ENCODE measurements at places on chromosomes 4 and X. TPM values are rescaled to one million over a fixed set of nuclear protein-coding genes. Genes with fewer than 3 reads are reported as not detected.

DNA sequence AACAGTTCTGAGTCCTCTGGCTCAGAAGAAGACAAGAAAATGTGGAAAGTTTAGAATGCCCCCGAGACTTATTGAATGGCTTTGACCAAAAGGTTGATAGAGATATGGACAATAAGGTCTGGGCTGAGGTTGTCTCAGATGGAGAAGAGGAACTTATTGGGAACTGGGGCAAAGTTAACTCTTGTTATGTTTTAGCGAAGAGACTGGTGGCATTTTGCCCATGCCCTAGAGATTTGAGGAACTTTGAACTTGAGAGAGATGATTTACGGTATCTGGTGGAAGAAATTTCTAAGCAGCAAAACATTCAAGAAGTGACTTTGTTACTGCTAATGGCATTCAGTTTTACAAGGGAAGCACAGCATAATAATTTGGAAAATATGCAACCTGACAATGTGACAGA lies 1549.3 kb upstream of the ADGRL3 start:
- no peak for DNase-seq

GRCh38 chr4:94446386-94446785 lies 5.4 kb upstream of the PDLIM5 start:
- DNase-seq = no peak

- no peak for DNase-seq
These were observed 24.5 kb downstream of the GIMD1 start for GRCh38 chr4:106343865-106344646.

- no peak for DNase-seq
These were observed 1925.5 kb downstream of the ARAP2 start for GRCh38 chr4:34318773-34319172.

- DNase-seq = no peak
These were observed 30.6 kb downstream of the USP46 start for GRCh38 chr4:52628543-52628942.

DNA sequence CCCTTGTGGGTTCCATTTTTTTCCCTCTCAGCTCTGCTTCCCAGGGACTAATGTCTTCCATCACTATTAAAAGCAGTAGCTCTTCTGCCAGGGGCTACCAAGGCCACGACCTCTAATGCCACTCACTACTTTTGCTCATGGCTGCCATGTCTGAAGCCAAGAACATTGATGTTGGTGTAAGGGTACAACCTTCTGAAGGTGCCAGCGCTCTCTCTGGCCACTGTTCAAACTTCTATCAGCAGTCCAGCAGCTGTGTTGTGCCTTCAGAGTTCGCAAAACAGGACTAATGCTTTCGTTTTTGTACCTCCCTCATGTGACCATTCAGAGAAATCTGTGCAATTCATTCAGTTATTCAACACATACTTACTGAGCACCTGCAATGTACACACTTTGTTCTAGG lies 121.5 kb upstream of the ENPEP start:
- no peak for DNase-seq

GRCh38 chr4:7299010-7299907 lies 106.9 kb downstream of the SORCS2 start:
- DNase-seq = no peak

DNA sequence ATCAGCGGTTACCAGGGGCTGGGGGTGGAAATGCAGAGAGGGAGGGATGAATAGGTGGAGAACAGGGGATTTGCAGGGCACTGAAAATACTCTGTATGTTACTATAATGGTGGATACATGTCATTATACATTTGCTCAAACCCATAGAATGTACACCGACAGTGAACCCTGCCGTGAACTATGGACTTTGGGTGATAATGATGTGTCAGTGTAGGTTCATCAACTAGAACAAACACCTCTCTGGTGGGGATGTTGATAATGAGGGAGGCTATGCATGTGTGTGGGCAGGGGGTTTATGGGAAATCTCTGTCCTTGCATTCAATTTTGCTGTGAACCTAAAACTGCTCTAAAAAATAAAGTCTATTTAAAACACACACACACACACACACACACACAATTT lies 11.5 kb downstream of the HPSE start:
- DNase-seq = no peak

DNA sequence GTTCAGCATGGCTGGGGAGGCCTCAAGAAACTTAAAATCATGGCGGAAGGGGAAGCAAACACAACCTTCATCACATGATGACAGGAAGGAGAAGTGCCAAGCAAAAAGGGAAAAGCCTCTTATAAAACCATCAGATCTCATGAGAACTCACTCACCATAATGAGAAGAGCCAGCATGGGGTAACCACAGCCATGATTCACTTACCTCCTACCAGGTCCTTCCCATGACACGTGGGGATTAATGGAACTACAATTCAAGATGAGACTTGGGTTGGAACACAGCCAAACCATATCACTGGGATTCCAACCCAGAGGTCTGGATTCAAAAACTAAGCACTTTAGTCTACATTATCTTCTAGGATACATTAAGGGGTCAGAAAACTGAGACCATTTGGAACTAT lies 609.6 kb upstream of the SPANXN1 start:
- no peak for DNase-seq

DNA sequence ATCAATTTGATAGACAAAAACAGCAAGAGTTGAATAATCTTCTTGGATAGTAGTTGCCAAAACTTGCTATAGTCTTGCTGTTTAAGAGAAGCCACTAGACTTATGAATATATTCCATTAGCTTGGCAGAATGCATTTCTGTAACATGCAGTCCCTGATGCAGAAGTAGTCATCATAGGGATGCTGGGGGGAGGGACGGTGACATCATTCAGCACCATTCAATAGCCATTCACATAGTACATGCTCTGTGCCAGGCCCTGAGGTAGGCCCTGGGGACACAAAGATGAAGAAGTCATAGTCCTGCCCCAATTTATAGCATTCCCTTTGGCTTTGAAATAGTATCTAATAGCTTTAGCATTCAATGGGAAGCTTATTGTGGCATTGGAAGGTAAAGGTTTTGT lies 185.5 kb upstream of the AFF2 start:
- DNase-seq = no peak

GRCh38 chr4:185344743-185345538 lies 50.8 kb downstream of the LRP2BP start:
- DNase-seq = no peak

- DNase-seq = no peak
These were observed 77.0 kb upstream of the ARMCX2 start for GRCh38 chrX:101736651-101737050.

- DNase-seq = no peak
These were observed 162.5 kb downstream of the PRDM5 start for GRCh38 chr4:120760047-120760446.

GRCh38 chr4:82677327-82677726 lies 115.5 kb upstream of the TMEM150C start:
- peak; percentile 49 for DNase-seq

DNA sequence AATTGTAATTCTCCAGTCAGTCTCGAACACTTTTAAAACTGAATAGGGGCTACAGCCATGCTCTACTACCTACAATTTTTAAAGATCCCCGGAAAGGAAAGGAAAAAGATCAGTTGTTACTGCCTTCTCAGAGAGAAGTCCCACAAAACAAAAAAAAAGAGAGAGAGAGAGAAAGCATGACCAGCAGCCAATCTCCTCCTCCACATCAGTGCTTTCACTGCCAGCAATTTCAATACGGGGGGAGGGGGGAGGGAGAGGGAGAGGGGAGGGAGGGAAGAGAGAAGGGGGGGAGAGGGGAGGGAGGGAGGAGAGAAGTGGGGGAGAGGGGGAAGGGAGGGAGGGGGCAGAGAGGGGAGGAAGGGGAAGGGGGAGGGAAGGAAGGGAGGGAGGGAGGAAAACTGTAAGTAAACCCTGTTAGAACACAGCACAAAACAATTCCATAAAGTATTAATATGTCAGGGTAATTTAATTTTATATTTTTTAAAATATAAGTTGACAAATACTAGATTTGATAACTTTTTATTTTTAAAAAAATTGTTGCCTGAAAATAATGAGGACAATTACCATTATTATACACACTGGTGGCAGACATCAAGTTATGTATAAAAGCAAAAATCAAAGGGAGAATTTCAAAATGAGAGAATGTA lies 108.0 kb downstream of the LRBA start:
- DNase-seq = no peak

DNA sequence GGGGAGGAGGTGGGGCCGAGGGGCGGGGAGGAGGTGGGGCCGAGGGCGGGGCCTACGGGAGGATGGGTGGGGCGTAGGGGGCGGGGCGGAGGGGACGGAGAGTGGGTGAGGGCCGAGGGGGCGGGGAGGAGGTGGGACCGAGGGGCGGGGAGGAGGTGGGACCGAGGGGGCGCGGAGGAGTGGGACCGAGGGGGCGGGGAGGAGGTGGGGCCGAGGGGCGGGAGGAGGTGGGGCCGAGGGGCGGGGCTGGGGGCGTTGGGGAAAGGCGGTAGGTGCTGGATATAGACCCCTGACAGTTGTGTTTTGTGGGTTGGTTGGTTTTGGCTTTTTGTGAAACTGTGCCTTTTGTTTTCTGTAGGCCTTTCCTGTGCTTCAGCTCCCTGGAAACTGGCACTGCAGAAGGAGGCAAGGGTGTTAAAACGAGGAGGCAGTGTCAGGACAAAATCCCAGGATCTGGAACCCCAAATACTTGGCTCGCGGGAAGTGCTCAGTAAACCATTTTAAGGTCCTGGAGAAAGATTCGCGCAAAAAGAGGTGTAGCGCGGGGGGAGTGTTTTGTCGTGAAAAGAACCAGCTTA lies 580 bp upstream of the MMGT1 start:
- DNase-seq = no peak

- no peak for DNase-seq
These were observed 81.8 kb upstream of the NDP start for GRCh38 chrX:44054863-44055601.

DNA sequence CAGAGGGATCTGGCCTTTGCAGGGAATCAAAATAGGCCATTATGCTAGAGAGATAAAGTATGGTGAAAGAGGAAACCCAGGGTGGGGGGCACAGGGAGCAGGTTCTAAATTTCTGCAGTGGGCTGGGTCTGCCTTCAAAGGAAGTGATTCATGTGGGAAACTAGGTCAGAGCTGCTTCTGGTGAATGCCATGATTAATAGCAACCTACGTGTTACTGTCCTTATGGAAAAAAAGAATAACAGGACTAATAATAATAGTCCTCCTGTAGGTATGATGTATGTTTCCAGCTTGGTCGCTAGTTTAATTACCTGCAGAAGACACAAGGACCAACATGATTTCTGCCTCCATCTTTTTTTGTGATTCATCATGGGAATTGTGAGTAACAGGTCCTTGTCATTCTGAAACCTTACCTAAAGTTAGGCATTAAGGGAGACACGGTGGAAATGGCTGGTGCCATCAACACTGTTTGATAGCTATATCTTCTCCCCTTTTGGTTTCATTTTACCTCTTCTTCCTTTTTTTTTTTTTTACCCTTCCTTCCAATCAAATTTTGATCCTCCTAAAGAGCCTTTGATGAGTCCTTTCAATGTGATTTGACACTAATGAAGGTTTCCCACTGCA lies 180.4 kb downstream of the CPEB2 start:
- no peak for DNase-seq

GRCh38 chrX:24482823-24483415 lies 17.8 kb downstream of the PDK3 start:
- no peak for DNase-seq

GRCh38 chr4:57220172-57220571 lies 110.0 kb upstream of the IGFBP7 start:
- no peak for DNase-seq

- DNase-seq = no peak
These were observed 69.2 kb downstream of the GALNT7 start for GRCh38 chr4:173237762-173238161.

DNA sequence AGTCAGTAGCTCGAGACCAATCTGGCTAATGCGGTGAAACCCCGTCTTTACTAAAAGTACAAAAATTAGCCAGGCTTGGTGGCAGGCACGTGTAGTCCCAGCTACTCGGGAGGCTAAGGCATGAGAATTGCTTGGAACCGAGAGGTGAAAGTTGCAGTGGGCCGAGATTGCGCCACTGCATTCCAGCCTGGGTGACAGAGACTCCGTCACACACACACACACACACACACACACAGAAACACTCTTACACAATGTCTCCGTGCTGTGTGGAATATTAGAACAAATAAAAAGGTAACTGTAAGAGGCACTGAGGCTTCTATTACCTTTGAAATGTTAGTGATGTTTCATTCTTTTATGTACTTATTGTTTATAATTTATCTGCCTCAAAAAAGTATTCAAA lies 326.6 kb downstream of the GPAT3 start:
- DNase-seq = no peak

- no peak for DNase-seq
These were observed 55.3 kb upstream of the RAPGEF2 start for GRCh38 chr4:159047478-159048165.

GRCh38 chr4:168844353-168845049 lies 165.6 kb downstream of the CBR4 start:
- DNase-seq = no peak

- no peak for DNase-seq
These were observed 153.2 kb upstream of the FRG1 start for GRCh38 chr4:189787216-189788031.

The CT55 gene
- polyA plus RNA-seq = not detected

The COL4A6 gene
- 65.8 TPM for polyA plus RNA-seq

The USP38 gene
- polyA plus RNA-seq = 9.5 TPM

The PPEF2 gene
- polyA plus RNA-seq = not detected

The TMSB15B gene
- 9.3 TPM for polyA plus RNA-seq

The TMPRSS11B gene
- polyA plus RNA-seq = not detected

The ING2 gene
- 15.5 TPM for polyA plus RNA-seq

The FUNDC1 gene
- 15.1 TPM for polyA plus RNA-seq

The NPFFR2 gene
- 1.6 TPM for polyA plus RNA-seq

The ATOH1 gene
- polyA plus RNA-seq = not detected

The ITIH6 gene
- 0.01 TPM for polyA plus RNA-seq

The PRR27 gene
- not detected for polyA plus RNA-seq

The ELF4 gene
- 13.7 TPM for polyA plus RNA-seq

The PABPC1L2A gene
- 0.03 TPM for polyA plus RNA-seq

The SMARCA1 gene
- polyA plus RNA-seq = 30.0 TPM
